ENCODE measurements at places on chromosomes 2 and 18.

- DNase-seq: no peak
These were observed 327.4 kb upstream of the CWC22 start for GRCh38 chr2:180334514-180334913.

DNA sequence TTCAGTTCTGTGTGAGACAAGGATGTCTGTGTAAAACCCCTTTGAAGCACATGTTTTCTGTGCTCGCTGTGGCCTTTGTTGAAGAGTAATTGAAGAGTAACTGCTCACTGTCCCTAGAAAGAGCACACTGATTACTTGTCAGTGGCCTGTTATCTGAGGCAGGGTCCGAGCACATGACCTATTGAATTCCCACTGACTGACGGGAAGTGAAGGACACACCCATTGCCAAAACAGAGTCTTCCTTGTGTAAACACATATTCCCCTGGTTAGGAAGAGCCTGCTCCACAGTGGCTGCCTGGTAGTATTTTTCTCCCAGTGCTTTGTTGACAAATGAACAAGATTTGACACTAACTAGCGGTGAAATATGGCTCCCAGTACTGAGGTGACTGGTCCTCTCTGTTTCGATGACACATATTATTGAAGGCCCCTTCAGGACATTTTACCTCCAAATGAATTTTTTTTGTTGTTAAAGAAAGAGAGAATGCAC lies 148.5 kb upstream of the GYPC start:
- no peak for DNase-seq

GRCh38 chr2:225025917-225026571 lies 16.2 kb downstream of the DOCK10 start:
- DNase-seq: no peak

DNA sequence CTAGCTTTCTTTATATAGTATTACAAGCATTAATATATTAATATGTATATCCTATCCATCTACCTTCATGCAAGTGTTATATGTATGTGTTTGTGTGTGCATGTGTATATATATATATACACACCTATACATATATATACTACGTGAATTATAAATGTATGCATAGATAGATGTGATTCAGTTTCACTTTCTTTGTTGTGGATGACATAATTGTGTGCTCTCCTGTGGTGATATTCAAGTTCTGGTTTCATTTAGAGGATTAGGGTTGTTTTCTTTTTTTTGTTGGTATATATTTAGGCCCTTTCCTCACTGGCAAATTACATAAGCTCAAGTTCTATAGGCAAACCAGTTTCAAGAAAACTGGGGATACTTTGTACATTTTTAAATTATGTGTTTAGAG lies 225.7 kb upstream of the FANCL start:
- DNase-seq: no peak

DNA sequence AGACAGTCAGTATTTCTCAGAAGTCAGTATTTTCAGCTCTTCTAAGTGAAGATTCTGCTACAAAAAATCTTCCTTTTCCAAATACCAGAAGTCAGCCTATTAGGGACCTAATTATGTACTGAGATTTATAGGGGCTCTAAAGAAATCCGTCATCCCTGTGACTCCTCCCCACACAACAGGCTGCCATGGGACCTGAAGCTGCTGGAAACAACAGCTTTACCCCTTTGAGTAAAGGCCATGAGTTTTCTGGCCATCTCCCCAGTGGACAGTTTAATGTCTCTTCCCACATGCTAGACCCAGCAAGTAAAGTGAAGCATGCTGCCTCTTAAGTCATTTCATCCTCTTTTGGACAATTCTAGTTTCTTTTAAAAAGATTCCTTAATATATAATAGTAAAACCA lies 255.7 kb upstream of the ACVR2A start:
- no peak for DNase-seq

DNA sequence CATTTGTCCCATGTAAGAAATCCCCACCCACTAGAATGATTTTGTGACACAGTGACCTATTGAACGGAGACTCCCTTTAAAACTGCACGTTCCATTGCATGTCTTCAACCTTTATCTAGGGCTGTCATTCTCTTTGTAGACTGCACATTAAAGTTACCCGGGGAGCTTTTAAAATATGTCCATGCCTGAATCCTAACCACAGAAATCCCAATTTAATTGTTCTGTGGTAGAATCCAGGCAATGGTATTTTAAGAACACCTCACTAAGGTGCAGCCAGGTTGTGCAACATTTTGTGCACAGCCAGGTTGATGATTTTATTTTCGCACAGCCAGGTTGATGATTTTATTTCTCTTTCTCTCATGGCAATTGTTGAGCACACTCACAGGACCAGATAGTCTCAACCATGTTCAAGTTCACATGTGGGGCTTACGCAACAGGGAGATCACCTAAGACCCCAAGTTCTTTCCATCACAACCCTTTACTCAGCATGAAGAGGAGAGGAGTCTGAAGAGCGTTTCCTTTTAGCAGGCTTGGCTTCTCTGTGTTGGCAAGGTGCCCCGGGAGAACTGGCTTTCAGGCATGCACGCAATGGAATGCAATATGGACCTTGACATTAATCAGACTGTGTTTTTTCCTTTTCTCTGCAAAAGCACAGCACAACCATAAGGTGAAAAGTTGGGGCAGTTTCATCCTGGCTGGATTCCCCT lies 467.3 kb upstream of the ETAA1 start:
- DNase-seq: peak; percentile 90

DNA sequence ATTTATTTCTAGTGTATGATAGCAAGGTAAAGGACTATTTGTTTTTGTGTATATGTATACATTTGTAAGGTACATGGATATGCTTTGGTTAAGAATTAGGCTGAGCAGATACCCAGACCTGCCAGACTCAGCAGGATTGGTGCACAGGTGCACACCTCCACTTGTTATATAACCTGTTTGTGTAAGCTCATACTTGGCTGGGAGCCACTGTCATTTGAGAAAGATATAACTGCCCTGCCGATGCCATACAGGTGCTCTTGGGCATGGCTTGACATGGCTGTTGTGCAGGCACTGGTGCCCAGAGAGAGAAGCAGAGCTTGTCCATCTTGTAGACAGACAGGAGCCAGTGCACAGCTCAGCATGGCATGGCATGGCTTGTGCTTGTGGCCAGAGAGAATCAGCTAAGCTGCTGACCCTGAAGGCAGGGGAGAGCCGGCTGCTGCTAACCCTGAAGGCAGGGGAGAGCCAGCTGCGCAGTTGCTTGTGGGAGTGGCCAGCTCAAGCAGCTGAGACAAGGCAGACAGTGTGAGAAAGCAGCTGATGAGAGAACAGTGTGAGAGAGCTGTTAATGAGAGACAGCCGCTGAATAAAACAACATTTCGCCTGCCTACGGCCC lies 136.5 kb downstream of the RNF144A start:
- DNase-seq: peak; percentile 63

- no peak for DNase-seq
These were observed 12.9 kb downstream of the ID2 start for GRCh38 chr2:8694737-8695136.

DNA sequence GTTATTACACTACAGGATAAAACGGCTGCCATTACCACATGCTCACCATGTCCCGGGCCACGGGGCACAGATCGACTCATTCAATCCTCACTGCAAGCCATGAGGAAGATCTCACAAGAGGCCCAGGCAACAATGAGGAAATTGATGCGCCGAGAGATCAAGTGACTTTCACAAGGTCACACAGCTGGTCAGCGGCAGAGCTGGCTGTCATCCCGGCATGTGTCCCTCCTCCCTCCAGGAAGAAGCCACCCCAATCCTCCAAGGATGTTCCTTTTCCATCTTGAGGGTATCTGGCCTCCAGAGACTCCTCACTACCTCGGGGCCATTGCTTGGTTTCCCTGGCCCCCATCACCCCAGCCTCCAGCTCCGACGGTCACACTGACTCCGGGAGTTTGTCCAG lies 65.3 kb upstream of the GLI2 start:
- DNase-seq: no peak

DNA sequence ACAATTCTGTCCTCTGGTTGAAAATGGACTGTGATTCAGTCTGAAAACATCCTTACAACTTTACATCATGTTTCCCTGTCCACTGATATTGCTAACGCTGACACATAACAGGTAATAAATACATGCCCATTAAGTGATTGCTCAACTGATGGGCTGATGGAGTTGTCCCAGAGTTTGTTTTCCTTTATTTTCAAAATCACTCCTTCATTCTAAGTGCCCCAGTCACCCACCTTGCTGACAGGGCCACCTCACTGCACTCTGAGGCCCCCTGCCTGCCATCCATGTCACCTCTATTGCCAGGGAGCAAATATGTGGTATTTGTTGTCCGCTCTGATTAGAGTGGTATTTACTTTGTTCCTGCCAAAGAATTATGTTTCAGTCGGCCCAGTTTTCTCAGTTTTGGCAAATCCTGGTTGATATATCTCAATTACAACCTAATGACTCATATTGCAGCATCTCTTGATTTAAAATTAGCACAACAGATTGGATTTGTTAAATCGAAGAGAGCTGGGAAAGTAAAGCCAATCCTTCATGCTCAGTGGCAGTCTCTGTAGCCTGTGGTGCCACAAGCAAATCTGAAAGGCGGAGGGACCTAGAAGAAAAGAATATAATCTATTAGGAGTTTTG lies 105.1 kb downstream of the RDH14 start:
- no peak for DNase-seq

- no peak for DNase-seq
These were observed 147.7 kb downstream of the AGPS start for GRCh38 chr2:177540283-177540682.

GRCh38 chr2:197210430-197210829 lies 100.2 kb downstream of the ANKRD44 start:
- DNase-seq: no peak

GRCh38 chr2:121330921-121331320 lies 45.9 kb upstream of the TFCP2L1 start:
- DNase-seq: no peak

- DNase-seq: no peak
These were observed 35.2 kb upstream of the DNAJC10 start for GRCh38 chr2:182680837-182681236.

DNA sequence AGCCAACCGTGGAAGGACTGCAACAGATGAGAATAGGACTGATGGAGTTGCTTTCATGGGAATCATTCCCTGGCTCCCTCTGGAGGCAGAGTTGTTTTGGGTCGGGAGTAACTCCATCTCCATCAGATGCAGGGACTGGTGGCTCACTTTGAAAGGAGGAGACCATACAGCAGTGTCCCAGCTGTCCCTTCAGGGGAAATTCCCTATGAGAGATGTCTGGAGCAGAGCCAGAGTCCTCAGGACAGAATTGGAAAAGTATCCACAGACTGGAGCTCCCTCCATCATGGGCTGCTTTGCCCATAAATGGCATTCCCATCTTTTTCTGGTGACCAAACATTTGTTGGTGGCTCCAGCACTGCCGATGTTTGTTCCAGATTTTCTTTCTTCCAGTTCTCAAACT lies 144.3 kb downstream of the NCK2 start:
- no peak for DNase-seq

- DNase-seq: no peak
These were observed 70.4 kb upstream of the TMEM17 start for GRCh38 chr2:62576276-62576939.

GRCh38 chr2:40534528-40534927 lies 82.6 kb upstream of the SLC8A1 start:
- no peak for DNase-seq

DNA sequence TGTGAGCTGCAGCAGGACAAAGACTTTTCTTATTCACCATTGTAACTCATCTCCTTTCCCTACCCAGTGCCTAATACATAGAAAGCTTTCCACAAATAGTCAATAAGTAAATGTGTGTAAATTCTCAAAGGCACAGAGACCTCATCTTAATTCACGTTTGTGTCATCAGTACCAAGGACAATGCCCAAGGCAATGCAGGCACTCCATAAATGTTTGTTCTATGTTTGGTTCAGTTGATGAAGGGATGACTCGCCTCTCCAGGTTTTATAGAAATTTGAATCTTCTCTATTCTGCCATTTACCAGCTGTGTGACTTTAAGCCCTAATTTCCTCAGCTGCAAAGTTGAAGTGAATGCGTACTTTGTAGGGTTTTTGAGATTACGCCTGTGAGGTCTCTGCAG lies 2.1 kb upstream of the MOGAT1 start:
- DNase-seq: no peak

GRCh38 chr2:228658998-228659397 lies 477.5 kb upstream of the SPHKAP start:
- DNase-seq: no peak

Measured in cerebellar cortex (tissue), 1 donor.